ENCODE measurements at places on chromosomes 12 and 14. TPM values are rescaled to one million over a fixed set of nuclear protein-coding genes. Genes with fewer than 3 reads are reported as not detected.

RNASE4 gene
- 1.7 TPM for total RNA-seq

ANO4 gene
- 38.0 TPM for total RNA-seq

PIK3C2G gene
- total RNA-seq: not detected

POTEM gene
- not detected for total RNA-seq

ST8SIA1 gene
- total RNA-seq: 22.0 TPM

AGAP2 gene
- 45.5 TPM for total RNA-seq

LGR5 gene
- total RNA-seq: 3.1 TPM

NRIP2 gene
- total RNA-seq: not detected

TMEM119 gene
- 0.15 TPM for total RNA-seq

CCDC175 gene
- not detected for total RNA-seq

SRRM4 gene
- 183 TPM for total RNA-seq

CLEC9A gene
- total RNA-seq: not detected

NELL2 gene
- 140 TPM for total RNA-seq

HVCN1 gene
- 0.71 TPM for total RNA-seq

C12orf54 gene
- total RNA-seq: not detected

ANO2 gene
- total RNA-seq: not detected

JPH4 gene
- 52.7 TPM for total RNA-seq

POLE2 gene
- 2.4 TPM for total RNA-seq

HOXC10 gene
- total RNA-seq: not detected

PTPRO gene
- 32.5 TPM for total RNA-seq

SLC5A8 gene
- total RNA-seq: not detected

VDR gene
- total RNA-seq: not detected

LHX5 gene
- total RNA-seq: 3.1 TPM

SERPINA5 gene
- not detected for total RNA-seq

KRT77 gene
- not detected for total RNA-seq

NID2 gene
- 2.6 TPM for total RNA-seq

C12orf43 gene
- total RNA-seq: 20.2 TPM

TTC9 gene
- 8.6 TPM for total RNA-seq

IFNG-AS1 gene
- total RNA-seq: not detected

SERPINA10 gene
- total RNA-seq: not detected

GPHN gene
- total RNA-seq: 29.8 TPM

EEF1AKMT3 gene
- 3.3 TPM for total RNA-seq

C1QL4 gene
- total RNA-seq: 4.8 TPM

FAM181A gene
- total RNA-seq: not detected

LYZ gene
- 0.37 TPM for total RNA-seq

OR4K1 gene
- total RNA-seq: not detected

GDF3 gene
- total RNA-seq: 0.34 TPM

PLXNC1 gene
- 4.9 TPM for total RNA-seq

RASSF9 gene
- total RNA-seq: not detected

RPS6KA5 gene
- total RNA-seq: 3.8 TPM

NAV3 gene
- total RNA-seq: 13.6 TPM

DHRS4L2 gene
- 10.4 TPM for total RNA-seq

SLC39A5 gene
- total RNA-seq: 0.61 TPM

PROX2 gene
- not detected for total RNA-seq

TAS2R7 gene
- 0.39 TPM for total RNA-seq

HOXC6 gene
- 0.32 TPM for total RNA-seq

CEP83 gene
- 13.4 TPM for total RNA-seq

TMEM63C gene
- total RNA-seq: 39.9 TPM

TRPV4 gene
- 0.17 TPM for total RNA-seq

MGST1 gene
- total RNA-seq: 5.7 TPM

ISM2 gene
- total RNA-seq: not detected

CMA1 gene
- total RNA-seq: not detected

SCNN1A gene
- 0.74 TPM for total RNA-seq

MGAT2 gene
- 20.6 TPM for total RNA-seq

SLC15A5 gene
- total RNA-seq: not detected

SERPINA9 gene
- not detected for total RNA-seq

IL26 gene
- total RNA-seq: not detected

ABCC9 gene
- total RNA-seq: 17.7 TPM

ADAM21 gene
- total RNA-seq: not detected

AREL1 gene
- 69.7 TPM for total RNA-seq
